Stomach (tissue), 19 donors: ENCODE measurements at places on chromosomes 5 and 9. TPM values are rescaled to one million over a fixed set of nuclear protein-coding genes. Genes with fewer than 3 reads are reported as not detected.

DNA sequence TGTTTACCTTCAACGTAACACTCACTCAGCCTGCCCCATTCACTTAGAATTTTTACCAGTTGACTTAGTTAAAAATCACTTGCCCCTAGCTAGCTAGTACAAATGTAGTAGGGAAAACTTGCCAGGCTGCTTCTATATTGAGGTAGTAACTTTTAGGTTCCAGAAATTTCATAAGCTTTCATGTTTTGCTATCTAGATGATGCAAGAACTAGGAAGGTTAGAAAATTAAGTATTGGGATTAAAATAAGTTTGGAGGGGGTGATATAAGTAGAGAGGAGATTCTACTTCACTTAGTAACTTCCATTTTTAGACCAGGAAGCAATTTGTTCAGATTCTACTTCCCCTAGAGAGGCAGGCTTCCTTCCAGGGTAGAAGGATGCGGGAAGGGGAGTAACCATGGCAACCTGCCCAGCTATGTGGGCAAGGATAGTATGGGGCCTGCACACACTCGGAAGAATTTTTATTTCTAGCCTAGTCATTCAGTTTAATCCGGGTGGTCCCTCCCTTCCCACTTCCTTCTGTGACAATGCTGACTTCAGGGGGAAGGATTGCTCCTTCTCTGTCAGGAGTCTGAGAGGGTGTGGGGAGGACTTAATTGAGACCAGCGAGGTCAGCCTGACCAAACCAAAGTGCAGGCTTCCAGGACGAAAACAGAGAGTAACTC is 4.2 kb downstream of the DAB2 start:
- peaks cover 5% of the 10 kb centered on the region for H3K4me1 ChIP-seq
- no peaks in the 10 kb centered on the region for H3K36me3 ChIP-seq
- H3K4me3 ChIP-seq = peak overlapping the region; percentile 63

GRCh38 chr5:861442-862366 is 10.9 kb upstream of the ZDHHC11 start:
- H3K4me3 ChIP-seq = no peak overlapping the region
- H3K4me1 ChIP-seq = peaks cover 5% of the 10 kb centered on the region
- H3K27me3 ChIP-seq = no peaks in the 10 kb centered on the region
- no peak for DNase-seq

- H3K36me3 ChIP-seq = no peaks in the 10 kb centered on the region
- H3K4me1 ChIP-seq = no peaks in the 10 kb centered on the region
- H3K27ac ChIP-seq = no peak overlapping the region
- H3K4me3 ChIP-seq = no peak overlapping the region
- no peaks in the 10 kb centered on the region for H3K27me3 ChIP-seq
Observed at GRCh38 chr5:23474315-23474714, 33.1 kb upstream of the PRDM9 start.

DNA sequence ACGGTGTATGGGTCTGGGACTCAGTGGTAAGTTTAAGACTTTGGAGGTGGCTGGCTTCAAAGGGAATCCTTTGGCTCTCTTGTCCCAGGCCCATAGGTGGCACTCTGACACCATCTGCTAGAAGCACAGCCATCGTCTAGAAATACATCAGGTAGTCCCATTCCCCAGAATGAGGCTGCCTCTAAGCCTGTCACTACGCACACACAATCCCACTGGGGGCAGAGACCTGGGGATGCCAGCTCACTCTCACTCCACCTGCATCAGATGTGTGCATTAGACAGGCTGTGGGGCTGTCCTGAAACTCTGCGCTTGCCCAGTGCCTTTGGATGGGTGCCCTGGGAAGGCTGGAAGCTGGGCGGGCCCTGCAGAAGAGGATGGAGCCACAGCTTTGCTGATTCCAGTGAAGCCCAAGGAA is 127.5 kb upstream of the PANK3 start:
- no peak overlapping the region for H3K27ac ChIP-seq
- no peak for DNase-seq
- no peaks in the 10 kb centered on the region for H3K36me3 ChIP-seq

DNA sequence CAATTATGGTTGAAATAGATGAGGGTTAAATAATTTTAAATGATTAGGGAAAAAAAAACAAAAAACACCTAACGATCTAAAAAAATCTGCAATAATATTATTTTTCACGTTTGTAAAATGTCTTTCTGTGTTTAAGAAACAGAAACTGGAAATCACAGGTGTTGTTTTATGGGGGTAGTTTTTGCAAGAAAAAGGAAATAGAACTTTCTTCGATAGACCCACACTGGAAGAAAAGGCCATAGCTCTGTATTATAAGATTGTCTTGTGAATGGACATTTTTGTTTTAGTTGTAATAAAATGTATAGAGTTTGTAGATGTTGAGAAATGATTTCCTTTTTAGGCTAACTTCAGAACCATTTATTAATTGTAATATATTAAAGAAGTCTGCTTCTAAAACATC is 5.5 kb downstream of the CSNK1G3 start:
- no peak for DNase-seq
- H3K36me3 ChIP-seq = no peaks in the 10 kb centered on the region
- no peak overlapping the region for H3K4me3 ChIP-seq
- H3K27me3 ChIP-seq = no peaks in the 10 kb centered on the region
- H3K27ac ChIP-seq = no peak overlapping the region

Gene SLC6A18
- total RNA-seq = not detected

GRCh38 chr5:127572930-127573329 is 55.5 kb downstream of the PRRC1 start:
- DNase-seq = no peak
- H3K4me3 ChIP-seq = no peak overlapping the region
- no peaks in the 10 kb centered on the region for H3K27me3 ChIP-seq
- H3K4me1 ChIP-seq = peaks cover 4% of the 10 kb centered on the region
- no peaks in the 10 kb centered on the region for H3K36me3 ChIP-seq
- H3K27ac ChIP-seq = no peak overlapping the region

DNA sequence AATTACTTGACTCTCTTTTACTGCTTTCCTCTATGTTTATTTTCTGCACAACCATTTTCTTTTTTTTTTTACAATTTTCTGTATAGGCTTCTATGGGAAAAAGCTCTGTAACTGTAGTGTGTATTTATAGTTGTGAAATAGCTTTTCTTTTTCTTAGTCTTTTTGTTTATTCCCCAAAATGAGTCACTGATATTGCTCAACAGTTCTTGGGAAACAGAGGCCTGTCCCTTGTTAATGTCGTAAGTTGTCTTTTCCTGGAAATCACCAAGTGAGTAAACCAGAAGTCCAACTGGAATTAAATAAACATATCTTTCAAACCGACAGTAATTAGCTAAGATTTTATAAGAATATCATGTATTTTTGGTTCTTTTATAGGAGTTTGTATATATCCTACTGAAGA is 325.1 kb upstream of the PRR16 start:
- H3K27me3 ChIP-seq = no peaks in the 10 kb centered on the region
- H3K36me3 ChIP-seq = no peaks in the 10 kb centered on the region
- H3K4me1 ChIP-seq = peaks cover 4% of the 10 kb centered on the region
- H3K4me3 ChIP-seq = no peak overlapping the region
- peak overlapping the region; percentile 61 for H3K27ac ChIP-seq

DNA sequence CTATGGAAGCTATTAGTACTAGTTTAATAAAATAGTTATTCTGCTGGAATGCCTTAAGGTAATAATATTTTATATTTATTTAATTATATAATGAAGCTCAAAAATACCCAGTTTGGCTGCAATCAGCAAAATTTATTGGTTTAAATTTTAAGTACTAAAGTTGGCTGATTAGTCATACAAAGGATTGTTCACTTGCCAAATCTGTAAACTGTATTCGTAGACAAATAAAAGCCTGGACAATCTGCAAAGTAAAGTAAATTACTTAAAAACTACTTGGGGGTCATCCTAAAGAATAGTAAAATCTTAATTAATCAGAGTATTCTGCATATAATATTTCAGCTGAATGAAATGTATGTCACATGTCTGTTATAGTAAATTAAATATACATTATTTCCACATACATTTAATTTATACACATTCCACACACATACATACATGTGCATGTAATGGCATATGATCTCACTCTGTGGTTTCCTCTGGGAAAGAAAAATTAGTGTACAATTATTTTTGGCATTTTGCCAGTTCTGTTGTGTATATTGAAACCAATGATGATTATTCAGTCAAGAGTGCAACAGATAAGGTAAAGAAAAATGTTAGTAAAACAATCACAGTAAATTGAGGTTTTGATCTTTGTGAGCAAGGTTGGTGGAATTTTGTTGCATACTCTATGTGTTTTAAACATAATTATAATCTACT is 455.9 kb downstream of the CDH9 start:
- H3K27ac ChIP-seq = no peak overlapping the region
- H3K27me3 ChIP-seq = no peaks in the 10 kb centered on the region
- H3K4me3 ChIP-seq = no peak overlapping the region
- no peaks in the 10 kb centered on the region for H3K36me3 ChIP-seq
- DNase-seq = no peak

GRCh38 chr5:135505973-135506372 is 29.8 kb downstream of the NEUROG1 start:
- peaks cover 8% of the 10 kb centered on the region for H3K4me1 ChIP-seq
- H3K27ac ChIP-seq = no peak overlapping the region
- DNase-seq = no peak
- peaks cover 26% of the 10 kb centered on the region for H3K27me3 ChIP-seq

Gene ZNF782
- total RNA-seq = 10.7 TPM

GRCh38 chr5:93092349-93093105 is 488.5 kb downstream of the NR2F1-AS1 start:
- no peak overlapping the region for H3K4me3 ChIP-seq
- H3K27me3 ChIP-seq = no peaks in the 10 kb centered on the region
- H3K4me1 ChIP-seq = no peaks in the 10 kb centered on the region
- peak; percentile 22 for DNase-seq

DNA sequence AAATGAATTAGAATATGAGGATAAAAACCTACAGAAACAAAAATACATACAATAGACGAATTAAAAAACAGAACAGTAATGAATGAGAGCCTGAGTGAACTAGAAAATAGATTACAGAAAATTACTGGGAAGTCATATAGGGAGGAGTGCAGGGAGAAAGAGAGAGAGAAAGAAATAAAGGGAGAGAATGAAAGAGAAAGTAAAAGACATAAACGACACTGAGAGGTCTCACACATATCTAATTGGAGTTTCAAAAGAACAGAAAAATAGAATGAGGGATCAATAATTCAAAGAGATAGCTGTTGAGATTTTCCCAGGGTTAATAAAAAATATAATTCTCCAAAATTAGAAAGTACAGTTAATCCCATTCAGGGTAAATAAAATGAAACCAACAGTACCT is 156.4 kb upstream of the FTMT start:
- H3K27ac ChIP-seq = no peak overlapping the region
- H3K4me3 ChIP-seq = no peak overlapping the region
- H3K4me1 ChIP-seq = no peaks in the 10 kb centered on the region
- H3K27me3 ChIP-seq = no peaks in the 10 kb centered on the region
- no peaks in the 10 kb centered on the region for H3K36me3 ChIP-seq

GRCh38 chr9:95188459-95188858 is 129.1 kb downstream of the FANCC start:
- H3K4me3 ChIP-seq = no peak overlapping the region
- H3K4me1 ChIP-seq = peaks cover 12% of the 10 kb centered on the region
- peak overlapping the region; percentile 74 for H3K27ac ChIP-seq
- H3K36me3 ChIP-seq = no peaks in the 10 kb centered on the region

- DNase-seq = no peak
- H3K36me3 ChIP-seq = peaks cover 61% of the 10 kb centered on the region
- no peak overlapping the region for H3K4me3 ChIP-seq
Observed at GRCh38 chr9:105636331-105636730, 25.9 kb upstream of the TAL2 start.

- H3K4me1 ChIP-seq = no peaks in the 10 kb centered on the region
- no peak overlapping the region for H3K27ac ChIP-seq
- DNase-seq = no peak
Observed at GRCh38 chr5:133682451-133682850, 70.1 kb upstream of the FSTL4 start.

Gene SPATA31C1
- not detected for total RNA-seq

Gene PLPP6
- total RNA-seq = 9.0 TPM

DNA sequence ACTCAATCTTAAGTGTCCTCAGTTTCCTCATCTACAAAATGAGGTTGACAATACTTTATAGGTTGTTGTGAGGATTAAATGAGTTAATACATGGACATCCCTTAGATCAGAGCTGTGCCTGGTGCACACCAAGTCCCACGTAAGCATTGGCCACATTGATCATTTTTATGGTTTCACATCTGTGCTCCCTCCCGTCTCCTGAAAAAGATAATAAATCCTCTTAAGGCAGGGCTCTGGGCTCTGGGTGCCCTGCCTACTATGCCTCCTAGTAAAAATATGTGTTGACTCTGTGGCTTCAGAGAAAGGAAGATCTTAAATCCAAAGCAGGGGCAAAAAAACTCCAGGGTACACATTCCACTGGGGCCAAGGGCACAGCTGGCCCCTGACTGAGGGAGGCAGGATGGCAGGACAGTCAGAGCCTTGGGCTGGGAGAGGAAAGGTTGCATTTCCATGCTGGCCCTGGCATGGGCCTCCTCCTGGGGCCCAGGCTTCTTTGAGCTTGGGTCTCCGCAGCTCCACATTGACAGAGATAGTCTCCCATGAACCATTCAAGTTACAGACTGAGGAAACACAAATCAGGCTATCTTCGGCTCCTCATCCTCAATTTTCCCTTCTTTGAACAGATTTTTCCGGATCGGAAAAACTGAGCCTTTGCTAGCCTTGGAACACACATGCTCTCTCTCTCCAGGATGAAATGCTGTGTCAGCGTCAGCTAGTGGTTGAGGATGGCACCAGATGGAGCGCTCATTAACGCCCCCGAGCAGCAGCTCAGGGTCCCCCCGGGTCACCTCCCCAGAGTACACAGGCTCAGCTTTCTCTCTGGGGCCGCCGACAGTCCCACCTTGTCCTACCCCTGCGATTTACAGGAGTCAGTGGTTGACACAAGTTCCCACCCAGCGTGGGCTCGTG is 22.4 kb upstream of the KIF12 start:
- no peak overlapping the region for H3K27ac ChIP-seq
- no peaks in the 10 kb centered on the region for H3K27me3 ChIP-seq
- H3K4me1 ChIP-seq = peaks cover 26% of the 10 kb centered on the region
- H3K4me3 ChIP-seq = no peak overlapping the region
- H3K36me3 ChIP-seq = no peaks in the 10 kb centered on the region
- no peak for DNase-seq

Gene SVEP1
- total RNA-seq = 12.6 TPM

Gene CCL21
- total RNA-seq = 51.3 TPM

Gene EPB41L4B
- total RNA-seq = 26.1 TPM

DNA sequence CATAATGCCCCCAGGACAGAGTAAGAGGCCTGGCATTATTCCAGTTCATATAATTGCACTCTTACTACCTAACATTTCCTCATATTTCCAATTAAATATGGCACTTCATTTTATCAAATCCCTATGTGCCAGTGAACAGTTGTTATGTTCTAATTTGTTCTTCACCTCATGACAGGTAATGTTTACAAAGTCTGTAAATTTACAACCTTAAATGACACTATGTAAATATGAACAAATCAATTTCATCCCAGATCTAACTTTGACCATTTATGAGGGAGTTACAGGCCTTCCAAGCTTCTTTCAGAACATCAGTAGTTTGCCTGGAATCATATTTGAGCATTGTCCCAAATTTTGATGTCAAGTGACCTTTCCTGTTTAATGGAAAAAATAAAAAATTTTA is 592.6 kb upstream of the CDH6 start:
- H3K4me1 ChIP-seq = no peaks in the 10 kb centered on the region
- H3K27ac ChIP-seq = no peak overlapping the region
- no peak overlapping the region for H3K4me3 ChIP-seq
- no peak for DNase-seq
- no peaks in the 10 kb centered on the region for H3K27me3 ChIP-seq
